ENCODE measurements at places on chromosomes 7 and 10. TPM values are rescaled to one million over a fixed set of nuclear protein-coding genes. Genes with fewer than 3 reads are reported as not detected.

- peaks cover 12% of the 10 kb centered on the region for H3K4me1 ChIP-seq
- H3K36me3 ChIP-seq, result no peaks in the 10 kb centered on the region
- no peak overlapping the region for H3K4me3 ChIP-seq
- DNase-seq, result no peak
- H3K27ac ChIP-seq, result no peak overlapping the region
These were observed 4.0 kb downstream of the GNGT1 start for GRCh38 chr7:93910076-93910994.

GRCh38 chr7:107824858-107825257 is 21.8 kb upstream of the SLC26A3 start:
- H3K27me3 ChIP-seq, result no peaks in the 10 kb centered on the region
- H3K27ac ChIP-seq, result no peak overlapping the region
- H3K36me3 ChIP-seq, result no peaks in the 10 kb centered on the region
- H3K4me1 ChIP-seq, result no peaks in the 10 kb centered on the region
- DNase-seq, result no peak
- H3K4me3 ChIP-seq, result no peak overlapping the region

GRCh38 chr7:137923380-137923779 is 76.6 kb upstream of the DGKI start:
- H3K27me3 ChIP-seq, result no peaks in the 10 kb centered on the region
- H3K36me3 ChIP-seq, result 0 out of 2 replicates have a peak, but pooled peaks cover 3% of the 10 kb centered on the region
- DNase-seq, result no peak
- no peak overlapping the region for H3K27ac ChIP-seq
- no peak overlapping the region for H3K4me3 ChIP-seq
- H3K4me1 ChIP-seq, result 0 out of 2 replicates have a peak, but pooled peaks cover 4% of the 10 kb centered on the region

GRCh38 chr7:2612445-2613097 is 19.2 kb upstream of the TTYH3 start:
- H3K4me3 ChIP-seq, result no peak overlapping the region
- H3K27ac ChIP-seq, result no peak overlapping the region
- H3K36me3 ChIP-seq, result no peaks in the 10 kb centered on the region
- DNase-seq, result no peak
- no peaks in the 10 kb centered on the region for H3K27me3 ChIP-seq
- H3K4me1 ChIP-seq, result no peaks in the 10 kb centered on the region

GRCh38 chr7:129503725-129504124 is 1.4 kb downstream of the SMKR1 start:
- no peaks in the 10 kb centered on the region for H3K36me3 ChIP-seq
- no peaks in the 10 kb centered on the region for H3K27me3 ChIP-seq
- H3K27ac ChIP-seq, result no peak overlapping the region
- DNase-seq, result no peak
- H3K4me3 ChIP-seq, result no peak overlapping the region
- 0 out of 2 replicates have a peak, but pooled peaks cover 4% of the 10 kb centered on the region for H3K4me1 ChIP-seq

- no peak overlapping the region for H3K4me3 ChIP-seq
- no peaks in the 10 kb centered on the region for H3K36me3 ChIP-seq
- DNase-seq, result no peak
- no peaks in the 10 kb centered on the region for H3K4me1 ChIP-seq
- no peak overlapping the region for H3K27ac ChIP-seq
These were observed 908 bp downstream of the CRYGN start for GRCh38 chr7:151438864-151439601.

GRCh38 chr10:110601581-110601980 is 34.1 kb downstream of the SMC3 start:
- no peak for DNase-seq
- H3K4me3 ChIP-seq, result no peak overlapping the region
- H3K4me1 ChIP-seq, result no peaks in the 10 kb centered on the region
- H3K27ac ChIP-seq, result no peak overlapping the region

DNA sequence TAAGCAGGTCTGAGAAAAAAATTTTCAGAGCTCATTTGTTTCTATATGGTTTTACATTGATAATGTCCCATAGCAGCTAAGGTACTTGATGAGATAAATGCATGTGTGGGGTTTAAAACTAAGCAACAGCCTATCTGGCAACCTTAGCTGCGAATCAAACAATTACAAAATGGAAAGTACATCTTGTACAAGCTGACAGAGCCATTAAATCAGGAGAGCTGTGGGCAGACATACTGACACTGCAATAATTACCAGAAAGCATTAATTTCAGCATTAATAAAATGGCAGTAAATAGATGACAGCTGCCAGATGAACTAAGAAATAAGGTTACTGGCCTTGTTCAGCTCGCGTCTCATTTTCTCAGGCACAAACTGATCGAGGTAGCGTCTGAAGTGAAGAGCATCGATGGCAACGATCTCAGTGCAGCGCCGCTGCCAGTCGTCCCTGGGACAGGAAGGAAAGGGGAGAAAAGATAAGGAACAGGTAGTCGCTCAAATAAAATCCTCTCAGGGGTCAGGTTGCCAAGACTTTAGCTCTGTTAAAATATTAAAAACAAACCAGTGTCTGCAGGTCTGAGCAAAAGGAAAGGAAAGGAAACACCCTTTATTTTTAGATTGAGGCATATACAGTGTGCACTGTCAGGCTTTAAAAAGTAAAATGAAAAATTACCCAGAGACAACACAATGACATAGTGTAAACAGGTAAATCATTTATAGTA is 79.7 kb upstream of the OGDHL start:
- DNase-seq, result no peak
- H3K27ac ChIP-seq, result no peak overlapping the region
- peaks cover 14% of the 10 kb centered on the region for H3K4me1 ChIP-seq
- peaks cover 46% of the 10 kb centered on the region for H3K36me3 ChIP-seq

- no peaks in the 10 kb centered on the region for H3K4me1 ChIP-seq
- no peaks in the 10 kb centered on the region for H3K36me3 ChIP-seq
- H3K4me3 ChIP-seq, result no peak overlapping the region
- DNase-seq, result no peak
- H3K27ac ChIP-seq, result no peak overlapping the region
These were observed 135.5 kb downstream of the CD36 start for GRCh38 chr7:80773787-80774508.

- H3K27me3 ChIP-seq, result peaks cover 28% of the 10 kb centered on the region
- no peak for DNase-seq
- H3K4me1 ChIP-seq, result no peaks in the 10 kb centered on the region
These were observed 117.9 kb downstream of the ITGA8 start for GRCh38 chr10:15601819-15602218.

DNA sequence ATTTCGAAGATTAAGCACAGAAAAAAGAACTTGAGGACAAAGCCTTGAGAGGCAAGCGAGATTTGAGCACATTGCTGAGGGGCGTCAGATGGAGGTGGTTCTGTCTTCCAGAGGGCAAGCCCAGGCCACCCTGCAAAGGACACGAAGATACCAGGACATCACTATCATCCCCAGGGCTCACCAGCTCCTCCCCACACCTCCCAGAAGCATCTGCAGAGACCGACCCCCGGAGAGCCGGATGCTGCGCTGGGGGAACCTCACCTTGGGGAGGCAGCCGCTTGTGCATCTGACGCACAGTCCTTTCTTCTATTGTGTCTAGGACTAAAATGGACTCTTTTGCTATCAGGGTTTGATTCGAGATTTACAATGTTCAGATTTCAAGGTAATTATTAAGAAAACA is 259.7 kb downstream of the DNAJB6 start:
- H3K27me3 ChIP-seq, result peaks cover 96% of the 10 kb centered on the region
- H3K36me3 ChIP-seq, result no peaks in the 10 kb centered on the region
- H3K4me1 ChIP-seq, result no peaks in the 10 kb centered on the region
- no peak overlapping the region for H3K4me3 ChIP-seq
- DNase-seq, result no peak

- no peak overlapping the region for H3K4me3 ChIP-seq
- 0 out of 2 replicates have a peak, but pooled peaks cover 6% of the 10 kb centered on the region for H3K4me1 ChIP-seq
- no peak overlapping the region for H3K27ac ChIP-seq
- peaks cover 35% of the 10 kb centered on the region for H3K36me3 ChIP-seq
These were observed 32.1 kb downstream of the HERC4 start for GRCh38 chr10:68043030-68043429.

- H3K4me1 ChIP-seq, result no peaks in the 10 kb centered on the region
- peak; percentile 10 for DNase-seq
- no peak overlapping the region for H3K27ac ChIP-seq
- no peaks in the 10 kb centered on the region for H3K27me3 ChIP-seq
- H3K36me3 ChIP-seq, result no peaks in the 10 kb centered on the region
These were observed 47.8 kb upstream of the CALCR start for GRCh38 chr7:93622036-93623033.

Gene SPDYE9
- not detected for total RNA-seq

Gene ADCY1
- total RNA-seq, result not detected

Gene RADIL
- 0.35 TPM for total RNA-seq

Gene TRIL
- total RNA-seq, result not detected

Gene FAM13C
- total RNA-seq, result not detected

Gene C10orf95
- total RNA-seq, result 1.4 TPM

Gene OR2A1
- not detected for total RNA-seq

Gene GRM3
- not detected for total RNA-seq

Gene FLNC
- total RNA-seq, result 96.6 TPM

Gene TMEM140
- 0.25 TPM for total RNA-seq
